Neural crest cell (in vitro differentiated cells): ENCODE measurements at places on chromosomes 1 and 21. TPM values are rescaled to one million over a fixed set of nuclear protein-coding genes. Genes with fewer than 3 reads are reported as not detected.

DNA sequence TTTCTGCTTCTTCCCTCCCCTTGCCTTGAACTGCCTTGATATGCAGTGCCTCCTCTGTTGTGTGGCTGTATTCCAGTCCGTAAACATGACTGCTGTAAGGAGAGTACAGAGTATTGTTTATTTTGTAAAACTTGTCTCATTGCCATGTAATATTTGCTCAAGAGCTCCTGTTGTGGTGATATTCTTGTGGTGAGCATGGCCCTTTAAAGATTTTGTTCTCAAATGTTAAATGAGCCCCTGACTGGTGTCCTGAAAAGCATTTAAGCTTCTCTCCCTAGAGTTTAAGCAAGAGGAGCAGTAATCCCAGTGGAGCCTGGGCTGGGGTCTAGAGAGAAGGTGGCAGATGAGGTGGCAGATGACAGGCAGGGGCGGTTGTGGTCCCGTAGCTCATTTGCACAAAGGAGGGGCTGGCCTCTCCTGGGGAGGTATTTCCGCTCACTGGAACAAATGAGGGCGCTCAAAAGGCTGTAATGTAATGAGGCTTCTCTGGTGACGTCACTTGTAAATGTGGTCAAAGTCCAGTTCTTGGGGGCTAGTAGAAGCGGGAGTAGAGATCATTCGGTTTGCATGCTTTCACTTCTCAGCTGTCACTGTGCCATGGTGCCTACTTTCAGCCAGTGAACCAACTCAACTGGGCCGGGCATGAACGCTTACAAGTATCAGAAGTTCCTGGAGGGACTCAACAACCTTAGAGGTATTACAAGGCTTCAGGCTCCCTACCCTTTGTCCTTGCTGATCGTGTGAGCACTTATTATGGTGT is 46.0 kb upstream of the MACF1 start:
- no peak for DNase-seq

- DNase-seq: no peak
Measured at GRCh38 chr1:108200687-108201051, 526 bp upstream of the SLC25A24 start.

DNA sequence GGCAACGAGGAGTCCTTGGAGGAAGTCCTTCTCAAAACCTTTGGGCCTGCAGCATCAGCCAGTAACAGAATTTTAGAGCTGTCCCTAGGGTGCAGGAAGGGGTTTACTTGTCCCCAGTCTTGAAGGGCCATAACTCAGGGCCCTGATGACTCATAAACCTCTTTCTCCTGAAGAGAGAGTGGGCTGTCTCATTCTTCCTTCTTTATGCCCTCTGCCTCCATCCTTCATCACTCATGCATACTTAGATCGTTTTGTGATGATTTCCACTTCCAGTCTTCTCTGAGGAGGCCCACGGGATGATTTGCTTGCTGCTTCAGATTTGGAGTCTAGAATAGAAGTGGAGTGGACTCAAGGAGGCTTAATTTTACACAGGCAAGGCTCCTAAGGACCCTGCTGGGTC is 60.2 kb downstream of the NDUFS5 start:
- DNase-seq: no peak

DNA sequence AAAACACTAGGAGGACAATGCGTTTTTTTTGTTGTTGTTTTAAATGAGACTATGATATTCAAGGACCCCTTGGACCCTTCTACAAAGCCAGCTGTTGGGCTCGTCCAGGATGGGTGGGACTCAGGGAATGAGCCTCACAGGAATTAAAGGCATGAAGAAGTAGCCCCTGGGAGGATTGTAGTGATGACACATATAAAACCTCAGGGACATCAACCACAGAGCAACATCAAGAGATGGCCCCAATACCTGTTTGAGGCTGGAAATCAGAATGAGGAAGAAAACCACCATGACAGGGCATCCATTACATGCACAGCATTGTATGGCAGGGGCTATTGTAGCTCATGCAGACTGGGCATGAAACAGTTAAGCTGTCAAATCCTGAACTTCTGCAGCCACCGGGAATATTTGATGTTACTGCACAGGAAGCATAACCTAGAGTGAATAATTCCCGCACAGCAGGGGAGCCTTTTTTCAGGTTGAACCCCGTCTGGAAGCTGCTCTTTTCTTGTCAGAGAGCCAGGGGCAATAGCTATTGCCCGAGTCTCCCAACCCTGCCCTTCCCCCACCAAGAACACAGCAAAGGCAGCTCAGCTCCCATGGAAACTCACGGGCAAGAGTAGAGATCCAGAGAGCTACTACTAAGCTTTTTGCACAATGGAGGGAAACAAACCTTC is 140.2 kb upstream of the FGGY start:
- DNase-seq: peak; percentile 28

GRCh38 chr1:58931756-58932155 is 147.9 kb upstream of the JUN start:
- no peak for DNase-seq

GRCh38 chr21:39851002-39851618 is 16.1 kb upstream of the PCP4 start:
- DNase-seq: no peak

DNA sequence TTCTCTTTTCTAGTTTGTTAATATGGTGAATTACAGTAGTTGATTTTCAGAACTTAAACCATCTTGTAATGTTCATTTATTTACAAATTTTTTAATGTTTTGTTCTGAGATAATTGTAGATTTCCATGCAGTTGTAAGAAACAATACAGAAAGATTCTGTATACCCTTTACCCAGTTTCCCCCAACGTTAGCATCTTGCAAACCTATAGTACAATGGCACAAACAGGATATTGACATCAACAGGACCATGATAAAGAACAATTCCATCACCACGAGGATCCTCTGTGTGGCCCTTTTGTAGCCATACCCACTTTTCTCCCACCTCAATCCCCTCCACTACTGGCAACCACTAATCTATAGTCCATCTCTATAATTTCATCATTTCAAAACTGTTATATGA is 33.3 kb downstream of the COL6A1 start:
- DNase-seq: no peak

DNA sequence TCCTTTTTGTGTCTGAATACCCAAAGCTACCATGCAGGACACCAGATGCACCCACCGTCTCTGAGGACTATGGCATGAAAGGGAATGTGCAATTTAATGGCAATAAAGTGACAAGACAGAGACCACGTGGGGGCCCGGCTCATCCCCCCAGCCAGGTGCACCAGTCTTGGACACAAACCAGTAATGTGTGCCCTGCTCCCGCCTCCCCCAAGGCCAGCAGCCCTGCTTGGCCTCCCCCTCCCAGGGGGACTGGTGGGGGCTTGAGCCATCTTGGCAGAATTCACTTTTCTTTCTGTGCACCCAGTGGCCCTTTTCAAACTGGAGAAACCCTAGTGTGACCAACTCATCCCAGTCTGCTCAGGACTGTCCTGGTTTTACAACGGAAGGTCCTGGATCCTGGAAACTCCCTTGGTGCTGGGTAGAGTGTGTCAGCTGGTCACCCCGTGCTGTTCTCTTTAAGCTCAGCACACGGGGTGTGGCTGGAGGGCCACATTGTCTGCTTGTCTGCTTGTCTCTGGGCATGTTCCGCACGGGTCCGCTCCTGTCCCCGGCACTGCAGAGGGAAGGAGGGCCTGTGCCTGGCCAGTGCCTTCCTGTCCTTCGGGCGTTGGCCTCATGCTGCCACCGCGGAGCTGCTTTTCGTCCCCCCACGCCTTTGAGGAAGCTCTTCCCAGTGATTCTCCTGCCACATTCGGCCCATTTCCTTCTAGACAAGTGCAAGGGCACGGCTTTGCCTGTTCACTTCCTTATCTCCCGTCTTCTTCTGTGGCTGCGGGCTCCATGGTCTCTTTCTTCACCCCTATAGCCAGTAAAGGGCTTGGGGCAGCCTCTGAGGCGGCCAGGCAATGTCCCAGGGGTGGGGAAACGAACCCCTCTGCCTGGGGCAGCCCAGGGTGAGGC is 45.8 kb upstream of the TTC34 start:
- DNase-seq: no peak

DNA sequence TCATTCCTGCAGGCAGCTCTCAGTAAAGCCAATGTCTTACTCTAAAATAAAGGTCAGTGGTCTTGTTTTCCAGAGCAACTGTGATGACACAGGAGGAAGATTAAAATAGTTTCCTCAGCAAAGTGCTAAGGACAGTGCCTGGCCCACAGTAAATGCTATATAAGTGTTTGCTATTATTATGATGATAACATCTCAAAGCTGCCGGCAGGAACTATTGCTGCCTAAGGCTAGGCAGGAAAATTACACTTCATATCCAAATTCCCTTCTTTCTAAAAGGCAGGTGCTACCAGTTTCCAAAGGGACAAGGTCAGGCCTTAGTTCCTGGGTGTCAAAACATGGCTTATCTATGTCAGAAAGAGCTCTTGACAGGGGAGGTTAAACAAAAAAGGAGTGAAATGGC is 401.3 kb downstream of the HHAT start:
- no peak for DNase-seq

GRCh38 chr1:151131701-151132334 is 14.6 kb downstream of the SEMA6C start:
- peak; percentile 30 for DNase-seq

- DNase-seq: no peak
Measured at GRCh38 chr21:38196036-38196435, 60.8 kb upstream of the KCNJ15 start.

- no peak for DNase-seq
Measured at GRCh38 chr1:195965036-195965435, 643.2 kb downstream of the KCNT2 start.

DNA sequence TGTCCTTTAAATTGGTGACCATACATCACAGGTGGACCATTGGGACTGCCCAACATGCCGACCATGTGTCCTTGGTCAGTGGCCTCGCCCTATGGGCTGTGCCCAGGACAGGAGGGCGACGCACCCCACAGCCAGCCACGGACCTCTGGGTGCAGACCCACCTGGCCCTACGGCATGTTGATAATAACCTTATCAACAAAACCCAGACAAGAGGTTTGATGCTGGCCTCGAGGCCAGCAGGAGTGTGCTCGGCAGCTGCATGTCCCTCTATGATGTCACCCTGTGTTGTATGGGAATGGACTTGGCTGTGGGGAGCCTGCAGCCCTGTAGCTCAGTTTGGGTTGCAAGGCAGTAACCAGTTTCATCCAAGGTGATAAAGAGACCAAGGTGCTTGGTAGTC is 32.1 kb downstream of the SLC37A1 start:
- DNase-seq: no peak

DNA sequence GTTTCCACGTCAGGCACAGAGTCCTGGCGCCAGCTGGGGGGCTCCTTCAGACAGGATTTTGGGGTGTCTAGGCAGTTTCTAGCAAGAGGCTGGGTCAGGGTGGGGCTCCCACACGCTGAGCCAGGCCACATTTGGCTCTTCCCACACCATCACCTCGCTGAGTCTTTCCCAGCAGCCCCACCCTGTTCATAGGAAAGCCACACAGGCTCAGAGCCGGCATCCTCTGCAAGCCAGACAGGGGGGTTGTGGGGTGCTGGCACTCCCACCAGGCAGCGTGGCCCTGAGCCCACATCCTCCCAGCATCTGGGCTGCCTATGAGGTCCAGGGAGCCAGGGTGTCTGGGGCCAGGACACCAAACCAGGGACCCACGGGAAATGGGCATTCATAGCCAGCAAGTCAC is 2.8 kb upstream of the GPR153 start:
- no peak for DNase-seq

GRCh38 chr1:108716437-108717230 is 3.9 kb downstream of the FNDC7 start:
- DNase-seq: no peak

GRCh38 chr1:59169703-59170102 is 127.2 kb upstream of the FGGY start:
- no peak for DNase-seq

- no peak for DNase-seq
Measured at GRCh38 chr1:19960591-19960990, 18.8 kb downstream of the PLA2G2A start.

GRCh38 chr1:168482106-168482505 is 61.7 kb downstream of the XCL2 start:
- no peak for DNase-seq

DNA sequence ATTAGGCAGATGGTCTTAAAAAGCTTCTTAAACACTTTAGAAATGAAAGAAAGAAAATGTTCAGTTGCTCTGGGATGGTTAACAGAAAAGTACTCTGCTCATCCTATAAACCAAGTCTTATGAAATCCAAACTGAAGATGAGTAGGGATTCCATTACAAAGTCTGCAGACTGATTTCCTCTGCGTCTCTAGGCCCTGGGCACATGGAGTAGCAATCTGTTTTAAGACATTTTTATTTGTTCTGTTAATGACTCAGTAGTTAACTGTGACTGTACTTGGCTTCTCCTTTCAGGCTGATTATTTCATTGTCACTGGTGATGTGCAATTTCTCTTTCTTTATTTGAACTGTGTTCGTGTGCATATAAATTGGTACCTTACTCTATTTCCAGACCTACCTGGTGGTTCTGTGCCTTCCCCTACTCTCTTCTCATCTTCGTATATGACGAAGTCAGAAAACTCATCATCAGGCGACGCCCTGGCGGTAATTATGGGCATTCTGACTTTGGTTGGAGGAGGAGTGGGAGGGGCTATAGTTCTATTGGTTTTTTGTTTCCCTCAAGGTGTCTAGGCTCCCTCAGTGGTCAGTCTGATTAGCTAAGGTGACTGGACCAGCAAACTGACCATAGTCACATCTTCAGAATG is 30.6 kb downstream of the ATP1A1 start:
- no peak for DNase-seq

The PLA2G2A gene
- not detected in 2 replicates for total RNA-seq

The LY9 gene
- total RNA-seq: not detected in 2 replicates

The DDI2 gene
- 33.0 and 33.2 TPM in 2 replicates for total RNA-seq

The RSPO1 gene
- 0.50 and 0.54 TPM in 2 replicates for total RNA-seq

The CNR2 gene
- total RNA-seq: not detected in 2 replicates

The ZNF593OS gene
- total RNA-seq: not detected in 2 replicates
